ENCODE measurements at places on chromosomes 2 and 18. TPM values are rescaled to one million over a fixed set of nuclear protein-coding genes. Genes with fewer than 3 reads are reported as not detected.

Gene PJVK
- 1.5 TPM for total RNA-seq

Gene MAPRE3
- 4.2 TPM for total RNA-seq

Gene ARL4C
- total RNA-seq = 40.7 TPM

Gene CCDC102B
- total RNA-seq = 5.0 TPM

Gene SERPINB4
- 0.14 TPM for total RNA-seq
